Large intestine (tissue), 12 donors: ENCODE measurements at places on chromosomes 1 and 21. TPM values are rescaled to one million over a fixed set of nuclear protein-coding genes. Genes with fewer than 3 reads are reported as not detected.
A peak's percentile ranks its signal among the peaks of the same experiment; 100 is the strongest.

Gene STMN1
- polyA plus RNA-seq: 417 TPM

Gene PCBP3
- 7.4 TPM for polyA plus RNA-seq

Gene KCNA2
- 1.2 TPM for polyA plus RNA-seq

Gene MSH4
- 0.24 TPM for polyA plus RNA-seq

Gene HHAT
- polyA plus RNA-seq: 3.3 TPM

Gene CHI3L1
- polyA plus RNA-seq: 0.22 TPM

DNA sequence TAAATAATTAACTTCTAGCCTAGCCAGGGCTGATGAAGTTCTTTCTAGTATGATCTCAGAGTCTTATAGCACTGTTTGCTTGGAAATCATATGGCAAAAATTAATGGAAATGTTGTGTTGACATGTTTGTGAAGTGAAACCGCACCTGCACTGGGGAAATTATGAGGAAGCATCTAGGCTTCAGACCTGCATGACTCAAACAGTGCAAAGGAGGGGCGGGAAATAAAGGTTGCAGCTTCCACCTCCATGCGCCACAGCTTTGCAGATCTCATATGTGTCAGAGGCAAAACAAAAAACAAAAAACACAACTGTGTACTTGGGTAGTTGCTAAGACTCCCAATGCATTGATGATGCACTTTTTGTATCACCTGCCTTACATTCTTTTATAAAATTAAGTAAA lies 1080.6 kb downstream of the PLA2G4A start:
- no peak for DNase-seq

DNA sequence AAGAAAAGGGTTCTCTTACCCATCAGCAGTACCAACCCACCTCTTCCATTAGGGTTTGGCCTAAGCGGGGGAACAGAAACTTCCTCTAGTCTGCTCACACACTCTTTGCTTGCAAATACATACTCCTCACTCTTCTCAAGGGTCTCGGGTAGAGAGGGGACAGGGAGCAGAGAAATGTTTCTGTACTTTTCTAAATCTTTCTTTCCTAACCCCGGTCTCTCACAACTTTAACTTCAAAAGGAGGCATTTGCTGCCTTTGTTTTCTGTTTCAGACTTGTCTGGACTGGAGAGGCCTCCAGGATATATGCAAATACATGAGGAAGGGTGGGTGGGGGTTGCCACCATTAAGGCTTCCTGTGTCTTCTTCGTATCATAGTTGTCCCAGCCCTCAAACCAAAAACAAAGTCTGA lies 10.5 kb upstream of the LAX1 start:
- no peak for DNase-seq

DNA sequence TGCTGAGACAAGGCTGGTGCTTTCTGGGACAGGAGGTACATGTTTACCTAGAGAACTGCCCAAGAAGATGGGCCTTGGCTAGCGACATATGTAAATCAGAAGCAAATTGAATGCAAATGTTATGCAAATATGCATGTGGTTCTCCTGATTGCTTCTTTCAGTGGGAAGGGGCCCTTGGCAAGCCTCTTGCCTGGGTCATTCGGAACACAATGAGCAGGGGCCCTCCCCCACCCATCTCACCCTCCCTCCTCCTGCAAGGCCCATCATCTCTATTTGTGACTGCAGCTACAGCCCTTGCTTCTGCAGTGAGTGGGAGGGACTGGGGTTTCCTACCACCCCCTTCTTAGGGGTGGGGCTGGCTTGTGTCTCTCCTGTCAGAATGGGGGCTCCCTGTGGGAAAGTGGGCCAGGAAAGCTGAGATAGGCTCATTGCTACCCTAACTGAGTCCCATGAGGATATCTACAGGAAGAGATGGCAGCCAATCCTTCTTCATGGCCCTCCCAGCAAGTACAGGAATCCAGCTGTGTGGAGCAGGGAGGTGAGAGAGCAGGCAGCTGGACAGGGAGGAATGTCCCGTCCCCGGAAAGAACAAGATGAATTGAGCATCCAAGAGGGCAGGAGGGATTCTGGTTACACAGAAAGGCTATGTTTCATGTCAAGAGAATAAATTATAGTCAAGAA lies 31.0 kb downstream of the FOXD2 start:
- DNase-seq: no peak

GRCh38 chr1:178580096-178580495 lies 67.2 kb downstream of the TEX35 start:
- DNase-seq: no peak

- no peak for DNase-seq
These were observed 46.7 kb upstream of the GUCA2A start for GRCh38 chr1:42211224-42211623.

DNA sequence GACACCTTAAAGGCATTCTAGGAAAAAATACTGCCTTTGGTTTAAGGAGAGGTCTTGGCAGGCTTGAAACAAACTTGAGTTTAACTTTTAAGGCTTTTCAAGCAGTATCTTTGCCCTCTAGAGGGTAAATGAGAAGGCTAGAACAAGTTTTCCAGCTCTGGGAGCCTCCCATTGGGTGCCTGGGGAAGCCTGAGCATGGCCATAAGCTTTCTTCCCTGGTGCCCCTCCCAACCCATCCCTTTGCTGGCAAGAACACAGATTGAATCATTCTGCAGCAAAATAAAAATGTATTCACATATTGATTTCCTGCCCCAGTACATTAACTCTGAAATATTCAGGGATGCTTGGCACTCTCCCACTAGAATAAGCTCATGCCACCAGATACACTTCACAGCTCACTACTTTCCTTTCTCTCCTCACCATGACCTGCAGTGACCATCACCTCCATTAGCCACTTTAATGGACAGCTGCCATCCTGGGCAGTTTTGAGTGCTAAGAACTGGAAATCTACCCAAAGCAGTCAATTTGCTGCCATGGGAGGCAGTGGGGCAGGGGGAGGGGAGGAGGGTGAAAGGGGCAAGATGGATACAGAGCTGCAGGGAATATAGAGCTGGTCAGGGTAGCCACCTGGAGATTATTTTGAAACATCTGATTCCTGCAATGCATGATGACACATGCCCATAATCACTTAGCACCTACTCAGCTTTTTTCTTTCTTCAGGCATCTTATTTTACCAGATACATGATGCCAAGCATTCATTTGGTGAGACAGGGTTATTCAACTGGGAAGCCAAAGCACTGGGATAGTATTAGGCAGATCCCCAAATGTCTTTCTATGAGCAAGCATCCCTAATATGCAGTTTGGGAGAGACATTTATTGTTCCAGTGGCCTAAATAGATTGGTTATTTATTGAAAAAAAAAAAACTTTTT lies 140.6 kb downstream of the SYT2 start:
- DNase-seq: no peak

- DNase-seq: no peak
These were observed 793 bp upstream of the FMO1 start for GRCh38 chr1:171247501-171247900.

- DNase-seq: peak; percentile 3
These were observed 756 bp downstream of the ANKRD13C start for GRCh38 chr1:70353601-70354331.

GRCh38 chr21:18384771-18385170 lies 18.8 kb downstream of the TMPRSS15 start:
- DNase-seq: no peak

DNA sequence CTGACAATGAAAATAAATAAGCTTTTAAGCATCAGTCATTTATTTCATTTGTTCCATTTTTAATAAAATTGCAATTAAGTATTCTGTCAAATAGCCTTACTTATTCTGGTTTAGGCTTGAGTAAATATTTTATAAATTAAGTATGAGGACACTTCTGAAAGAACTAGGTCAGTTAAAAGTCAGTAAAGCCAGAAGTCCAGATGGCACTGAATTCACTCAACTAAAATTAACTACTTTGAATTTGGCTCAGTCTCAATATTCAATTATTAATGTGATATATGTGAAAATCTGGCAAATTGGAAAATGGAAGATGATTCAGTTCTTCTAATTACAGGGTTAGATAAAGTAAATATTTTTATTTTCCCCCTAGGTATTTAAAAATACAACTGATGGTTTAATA lies 174.2 kb downstream of the BRINP3 start:
- DNase-seq: no peak
